ENCODE measurements at places on chromosomes 11 and 22. TPM values are rescaled to one million over a fixed set of nuclear protein-coding genes. Genes with fewer than 3 reads are reported as not detected.

- no peak for DNase-seq
- no peaks in the 10 kb centered on the region for H3K27me3 ChIP-seq
- no peaks in the 10 kb centered on the region for H3K36me3 ChIP-seq
- H3K4me3 ChIP-seq = no peak overlapping the region
- no peak overlapping the region for H3K27ac ChIP-seq
Observed at GRCh38 chr11:77435972-77436371, 37.9 kb downstream of the PAK1 start.

ZFTA gene
- 23.3 TPM for total RNA-seq

- H3K27me3 ChIP-seq = peaks cover 8% of the 10 kb centered on the region
- H3K27ac ChIP-seq = no peak overlapping the region
- no peak overlapping the region for H3K4me3 ChIP-seq
- DNase-seq = no peak
- no peaks in the 10 kb centered on the region for H3K36me3 ChIP-seq
Observed at GRCh38 chr11:111379602-111380136, 594 bp upstream of the POU2AF1 start.

DNA sequence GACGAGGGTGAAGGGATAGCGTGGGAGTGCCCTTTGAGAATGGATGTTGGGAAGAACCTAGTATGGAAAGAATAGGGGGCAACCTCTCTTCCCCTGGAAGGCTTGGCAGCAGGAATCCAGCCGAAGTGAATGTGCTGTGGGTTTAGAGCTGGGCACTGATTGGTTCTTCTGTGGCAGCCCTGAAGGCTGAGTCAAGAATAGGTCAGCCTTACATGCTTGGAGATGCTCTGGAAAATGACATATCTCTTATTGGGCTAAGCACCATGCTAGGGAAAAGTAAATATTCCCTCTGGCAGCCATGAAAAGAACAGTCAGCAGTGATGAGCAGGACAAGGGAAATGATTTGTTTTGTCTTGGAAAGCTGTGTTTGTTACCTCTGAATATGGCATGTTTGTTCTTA is 149.5 kb downstream of the COMMD9 start:
- no peak overlapping the region for H3K4me3 ChIP-seq
- H3K4me1 ChIP-seq = peaks cover 6% of the 10 kb centered on the region
- no peak for DNase-seq
- H3K36me3 ChIP-seq = peaks cover 6% of the 10 kb centered on the region

LRRC74B gene
- 0.09 TPM for total RNA-seq

All from muscle of leg (tissue), 16 donors.